Effector memory CD4-positive, alpha-beta T cell (primary cell): ENCODE measurements at places on chromosomes 11 and 22.

GRCh38 chr22:31678748-31679147 lies 16.7 kb upstream of the PISD start:
- no peak for DNase-seq

- DNase-seq: no peak
Observed at GRCh38 chr11:46672381-46672839, 28.0 kb downstream of the ARHGAP1 start.

DNA sequence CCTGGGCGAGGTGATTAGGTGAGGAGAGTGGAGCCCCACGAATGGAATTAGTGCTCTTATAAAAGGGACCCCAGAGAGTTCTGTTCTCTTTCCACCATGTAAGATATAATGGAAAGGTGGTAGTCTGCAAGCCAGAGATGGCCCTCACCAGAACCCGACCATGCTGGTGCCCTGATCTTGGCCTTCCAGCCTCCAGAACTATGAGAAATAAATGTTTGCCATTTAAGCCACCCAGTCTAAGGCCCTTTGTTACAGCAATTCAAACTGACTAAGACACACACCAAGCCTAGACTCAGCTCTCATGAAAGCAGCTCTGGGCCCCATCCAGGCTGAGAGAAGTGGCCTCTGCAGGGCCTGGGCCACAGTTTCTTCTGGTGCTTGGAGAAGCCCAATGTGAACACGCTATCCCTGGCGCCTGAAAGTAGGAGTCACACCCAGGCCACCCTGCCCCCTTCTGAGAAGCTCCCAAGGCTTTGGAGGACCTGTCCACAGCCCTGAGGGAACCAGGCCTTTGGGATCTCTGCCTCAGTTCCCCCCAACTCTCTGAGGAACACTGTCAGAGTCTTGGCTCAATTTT lies 35.3 kb upstream of the LYVE1 start:
- no peak for DNase-seq

- DNase-seq: no peak
Observed at GRCh38 chr22:40960145-40960544, 9.0 kb downstream of the RBX1 start.

DNA sequence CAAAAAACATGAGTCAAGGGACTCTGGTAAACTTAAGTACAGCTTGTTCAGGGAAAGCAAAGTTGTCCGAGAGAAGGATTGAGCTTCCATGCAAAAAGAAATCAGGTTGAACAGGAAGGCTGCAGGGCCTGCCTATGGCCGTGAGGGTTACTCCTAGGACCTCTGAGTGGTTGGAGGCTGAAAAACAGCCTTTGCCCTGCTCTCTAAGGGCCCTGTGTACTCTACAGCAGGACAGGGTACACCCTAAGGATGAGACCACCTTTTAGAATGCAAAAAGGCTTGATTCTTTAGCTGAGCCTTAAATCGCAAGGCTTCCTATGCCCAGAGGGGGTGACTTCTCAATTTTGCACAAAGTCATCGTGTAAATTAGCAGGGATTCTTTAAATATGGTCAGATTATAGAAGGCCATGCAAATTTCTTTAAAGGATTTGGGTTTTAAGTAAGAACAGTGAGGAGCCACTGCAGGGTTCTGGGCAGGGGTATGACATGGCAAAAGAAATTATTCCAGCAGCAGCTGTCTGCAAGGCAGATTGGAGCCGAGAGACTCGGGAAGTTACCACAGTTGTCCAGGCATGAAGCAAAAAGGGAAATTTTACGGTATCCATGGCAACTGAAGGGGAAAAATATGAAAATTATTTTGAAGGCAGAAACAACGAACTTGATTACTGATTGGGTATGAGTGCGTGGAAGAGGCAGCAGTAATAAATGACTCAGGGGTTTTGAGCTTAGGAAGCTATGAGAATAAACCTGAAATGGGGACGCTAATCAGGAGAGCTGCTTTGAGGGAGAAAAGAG lies 91.8 kb downstream of the FAM76B start:
- DNase-seq: no peak

DNA sequence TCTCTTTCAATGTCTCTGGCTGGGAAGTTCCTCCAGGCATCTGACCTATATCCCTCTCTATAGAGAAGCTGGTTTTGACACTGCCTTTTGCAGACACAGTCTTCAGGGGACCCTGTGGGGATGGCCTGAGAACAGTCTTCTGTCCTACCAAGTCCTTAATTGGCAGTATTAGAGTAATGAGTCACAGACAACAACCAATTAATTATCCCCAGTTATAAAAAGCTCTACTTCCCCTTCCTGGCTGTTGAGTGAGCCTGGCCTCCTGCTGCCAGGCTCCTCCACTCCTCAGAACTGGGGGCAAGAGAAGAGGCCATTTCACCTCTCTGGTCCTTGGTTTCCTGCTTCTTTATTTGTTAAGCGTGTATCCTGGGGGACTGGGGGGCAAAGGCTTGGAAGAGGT lies 41.2 kb upstream of the KLHL35 start:
- DNase-seq: no peak
